ENCODE measurements at places on chromosomes 5 and 9.
A peak's percentile ranks its signal among the peaks of the same experiment; 100 is the strongest.

- no peaks in the 10 kb centered on the region for H3K4me1 ChIP-seq
- H3K27me3 ChIP-seq, result no peaks in the 10 kb centered on the region
- DNase-seq, result no peak
- no peak overlapping the region for H3K27ac ChIP-seq
- H3K4me3 ChIP-seq, result no peak overlapping the region
Measured at GRCh38 chr5:166117072-166118066, 2174.1 kb upstream of the WWC1 start.

- no peaks in the 10 kb centered on the region for H3K27me3 ChIP-seq
- H3K4me3 ChIP-seq, result no peak overlapping the region
- DNase-seq, result no peak
- no peaks in the 10 kb centered on the region for H3K36me3 ChIP-seq
- H3K4me1 ChIP-seq, result peaks cover 33% of the 10 kb centered on the region
- no peak overlapping the region for H3K27ac ChIP-seq
Measured at GRCh38 chr5:67297802-67298532, 101.4 kb upstream of the CD180 start.

GRCh38 chr5:36623832-36624231, 17.4 kb downstream of the SLC1A3 start:
- no peaks in the 10 kb centered on the region for H3K27me3 ChIP-seq
- no peaks in the 10 kb centered on the region for H3K36me3 ChIP-seq
- no peak overlapping the region for H3K27ac ChIP-seq
- DNase-seq, result no peak

GRCh38 chr5:120088836-120089235, 375.3 kb upstream of the PRR16 start:
- H3K4me3 ChIP-seq, result no peak overlapping the region
- H3K36me3 ChIP-seq, result no peaks in the 10 kb centered on the region
- no peak for DNase-seq
- no peaks in the 10 kb centered on the region for H3K27me3 ChIP-seq

DNA sequence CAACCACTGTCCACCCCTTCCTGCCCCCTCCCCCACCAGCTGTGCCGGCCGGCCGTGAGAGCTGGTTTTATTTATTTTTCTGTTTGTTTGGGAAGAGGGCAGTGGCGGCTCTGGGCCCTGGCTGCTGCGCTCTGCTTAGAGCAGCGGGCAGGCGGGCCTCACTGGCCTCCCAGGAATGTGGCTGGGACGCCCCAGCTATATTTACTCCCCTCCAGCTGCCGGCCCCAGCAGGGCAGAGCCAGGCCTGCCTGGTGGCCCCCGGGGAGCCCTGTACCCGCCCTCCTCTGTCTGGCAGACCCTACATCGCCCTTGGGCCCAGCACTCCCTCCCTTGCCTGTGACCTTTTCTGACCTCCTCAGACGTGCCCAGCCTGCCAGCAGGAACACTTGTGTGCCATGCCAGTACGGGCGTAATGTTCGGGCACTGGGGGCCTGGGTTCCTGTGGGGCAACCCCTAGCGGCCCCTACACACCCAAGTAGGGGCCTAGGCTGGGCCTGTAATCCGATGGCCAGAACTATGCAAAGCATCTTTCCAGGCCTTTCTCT, 7.7 kb downstream of the CXXC5 start:
- H3K4me1 ChIP-seq, result peaks cover 97% of the 10 kb centered on the region
- H3K27me3 ChIP-seq, result no peaks in the 10 kb centered on the region
- H3K4me3 ChIP-seq, result peak overlapping the region; percentile 46
- H3K36me3 ChIP-seq, result no peaks in the 10 kb centered on the region

Measured in thoracic aorta (tissue), 2 donors.